ENCODE measurements at places on chromosomes 12 and 14. TPM values are rescaled to one million over a fixed set of nuclear protein-coding genes. Genes with fewer than 3 reads are reported as not detected.

DNA sequence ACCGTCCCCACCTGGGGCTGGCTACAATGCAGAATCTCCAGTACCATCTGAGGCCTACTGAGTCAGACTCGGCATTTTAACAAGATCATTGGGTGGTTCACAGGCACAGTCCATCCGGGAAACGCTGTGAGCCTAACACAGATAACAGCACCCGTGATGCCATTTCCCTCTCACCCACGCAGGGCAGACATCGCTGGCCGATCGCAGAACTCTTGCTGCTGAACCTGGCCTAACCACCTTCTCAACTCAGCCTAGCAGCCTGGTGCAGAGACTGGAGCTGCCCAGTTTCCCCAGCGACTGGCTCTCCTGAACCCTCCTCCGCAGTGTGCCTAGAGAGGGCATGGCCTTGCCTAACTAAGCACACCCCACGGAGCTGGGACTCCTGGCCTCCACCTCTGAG is 83.3 kb downstream of the NCOR2 start:
- DNase-seq, result no peak

DNA sequence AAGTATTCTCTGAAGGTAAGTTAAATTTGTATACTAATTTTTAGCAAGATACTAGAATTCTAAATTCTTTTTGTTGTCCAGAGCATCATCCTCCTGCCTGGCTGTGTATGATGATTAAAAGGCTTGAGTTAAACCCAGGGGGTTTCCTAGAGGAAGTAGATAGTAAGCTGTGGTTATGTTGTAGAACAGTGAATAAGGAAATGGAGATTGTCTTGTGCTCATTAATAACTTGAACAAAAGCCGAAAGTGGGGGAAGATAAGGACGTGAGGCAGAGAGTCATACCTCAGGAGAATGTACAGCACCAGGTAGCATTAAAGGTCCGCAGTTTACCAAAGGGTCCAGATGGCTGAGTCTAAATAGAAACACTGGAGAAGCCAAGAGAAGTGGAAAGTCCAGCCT is 42.0 kb downstream of the CKB start:
- DNase-seq, result no peak

GRCh38 chr12:26629864-26630263 is 203.1 kb downstream of the ITPR2 start:
- no peak for DNase-seq

DNA sequence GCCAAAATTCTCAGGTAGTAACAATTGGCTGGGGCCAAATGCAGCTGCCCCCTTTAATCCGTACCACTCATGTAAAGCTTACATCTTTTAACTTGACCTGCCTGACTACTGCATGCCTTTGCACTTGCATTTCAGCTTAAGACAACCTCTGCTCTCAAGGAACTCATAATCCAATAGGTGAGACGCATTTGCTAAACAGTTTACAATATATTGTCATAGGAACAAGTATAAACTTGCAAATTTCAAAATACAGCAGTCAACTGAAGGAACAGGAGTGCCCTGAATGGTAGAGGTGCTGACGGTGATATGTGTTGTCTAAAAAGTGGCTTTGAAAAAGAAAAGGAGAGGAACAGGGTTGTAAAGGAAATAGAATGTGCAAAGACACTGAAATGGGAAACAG is 3.6 kb upstream of the BRMS1L start:
- no peak for DNase-seq

DNA sequence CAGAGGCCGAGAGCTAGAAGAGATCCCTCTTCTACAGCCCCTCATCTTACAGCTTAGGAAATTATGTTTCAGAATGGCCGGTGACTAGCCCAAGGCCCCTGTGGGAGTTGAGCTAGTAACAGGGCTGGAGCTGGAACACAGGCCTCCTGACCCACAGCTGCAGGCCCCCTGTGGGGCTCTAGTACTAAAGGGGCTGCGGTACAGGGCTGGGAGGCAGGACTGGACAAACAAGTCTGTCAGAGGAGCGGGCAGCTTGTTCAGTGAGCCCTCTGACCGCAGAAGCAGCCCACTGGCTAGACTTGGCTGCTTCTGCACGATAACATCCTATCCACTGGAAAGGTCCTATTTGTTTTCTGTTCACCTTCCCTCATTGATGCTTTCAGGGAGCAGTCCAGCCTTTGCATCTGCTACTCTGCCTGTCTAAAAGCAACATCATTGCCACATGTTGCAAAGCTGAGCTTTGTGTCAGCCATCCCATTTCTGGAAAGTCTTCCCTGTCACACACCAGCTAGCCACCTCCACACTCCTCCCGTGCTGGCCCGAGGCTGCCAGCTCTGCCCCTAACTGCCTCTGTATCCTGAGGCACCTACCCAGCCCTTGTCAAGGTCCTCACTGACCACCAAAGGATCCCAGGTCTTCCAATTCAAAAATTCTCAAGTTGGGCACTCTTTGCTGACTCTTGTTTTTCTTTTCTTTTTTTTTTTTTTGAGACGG is 10.2 kb downstream of the PSMC1 start:
- DNase-seq, result no peak

DNA sequence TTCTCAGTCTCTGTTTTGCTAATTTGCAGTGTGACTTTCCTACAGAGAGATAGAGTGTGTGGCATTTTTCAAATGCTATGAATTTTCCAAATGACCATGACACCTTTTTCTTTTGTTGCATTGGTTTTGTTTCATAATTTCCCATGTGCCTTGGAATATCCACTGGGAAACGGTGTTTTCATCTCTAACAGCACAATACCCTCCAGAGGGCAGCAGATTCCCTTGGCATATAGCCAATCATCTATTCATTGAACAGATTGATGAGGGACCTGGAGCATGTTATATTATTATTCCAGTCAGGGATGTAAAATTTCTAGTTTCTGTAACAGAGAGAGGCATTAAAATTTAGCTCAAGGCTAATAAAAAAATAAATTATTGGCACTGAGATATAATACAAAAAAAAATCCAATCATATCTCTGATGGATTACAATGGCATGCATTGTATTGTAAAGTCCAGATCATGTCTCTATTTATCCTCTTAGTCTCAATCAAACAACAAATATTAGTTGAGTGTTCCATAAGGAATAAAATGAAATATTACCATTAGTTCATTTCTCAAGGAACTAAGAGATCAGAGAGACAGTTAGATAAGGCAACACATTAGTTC is 29.6 kb upstream of the NTN4 start:
- DNase-seq, result no peak

- no peak for DNase-seq
Measured at GRCh38 chr12:110829308-110829707, 17.5 kb upstream of the CCDC63 start.

DNA sequence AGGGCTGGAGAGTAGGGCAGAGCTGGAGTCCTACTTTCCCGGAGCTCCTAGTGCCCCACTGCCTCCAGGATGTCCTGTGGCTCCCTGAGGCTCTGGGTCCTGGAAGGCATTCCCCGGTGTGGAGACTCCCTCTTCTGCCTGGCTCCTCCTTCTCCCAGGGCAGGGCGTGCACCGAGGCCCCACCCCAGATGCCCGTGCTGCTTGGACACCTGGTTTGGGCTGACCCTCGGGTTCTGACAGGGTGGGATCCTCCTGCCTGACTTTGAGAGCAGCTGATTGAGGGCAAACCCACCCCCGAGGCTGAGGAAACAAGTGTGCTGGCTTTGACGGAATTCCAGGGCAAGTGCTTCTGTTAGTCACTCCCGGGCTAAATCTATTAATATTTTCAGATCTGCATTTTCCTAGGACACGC is 15.4 kb downstream of the TEAD4 start:
- DNase-seq, result no peak

DNA sequence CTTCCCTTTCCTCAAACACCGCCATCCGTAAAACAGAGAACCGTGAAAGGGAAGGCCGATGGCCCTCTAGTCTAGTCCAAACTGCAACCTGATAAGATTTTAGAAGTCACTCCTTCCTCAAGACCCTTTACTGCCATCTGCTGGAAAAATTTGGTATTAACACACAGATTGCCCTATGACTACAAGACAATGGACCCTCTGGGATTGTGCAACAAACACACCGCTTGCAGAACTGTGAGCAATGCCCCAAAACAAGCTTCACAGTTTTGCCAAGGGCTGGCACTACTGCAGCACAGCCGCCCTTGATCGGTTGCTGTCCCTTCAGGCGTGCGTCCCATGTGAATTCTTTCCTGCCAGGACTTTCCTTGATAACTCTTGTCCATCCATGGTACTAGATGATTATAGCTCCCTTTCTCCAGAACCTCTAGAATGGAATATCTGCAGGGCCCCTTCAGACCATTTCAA is 23.1 kb downstream of the LLPH start:
- DNase-seq, result peak; percentile 78

DNA sequence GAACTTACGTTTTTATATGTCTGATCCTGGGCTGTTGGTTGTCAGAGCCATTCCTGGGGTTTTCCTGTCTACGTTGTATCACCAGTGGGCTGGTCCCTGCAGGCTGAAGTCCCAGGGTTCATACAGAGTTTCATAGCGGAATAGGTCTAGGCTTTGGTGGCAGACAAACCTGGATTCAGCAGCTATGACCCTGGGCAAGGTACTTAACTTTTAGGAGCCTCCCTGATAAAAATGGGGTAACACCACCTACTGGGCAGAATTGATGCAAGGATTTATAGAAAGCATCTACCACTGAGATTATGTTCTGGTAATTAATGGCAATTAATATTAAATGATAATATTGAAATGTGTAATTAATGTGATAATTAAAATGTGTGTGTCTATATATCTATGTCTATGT is 141.2 kb downstream of the SYNE2 start:
- no peak for DNase-seq

- no peak for DNase-seq
Measured at GRCh38 chr12:27177706-27178105, 66.4 kb upstream of the STK38L start.

DNA sequence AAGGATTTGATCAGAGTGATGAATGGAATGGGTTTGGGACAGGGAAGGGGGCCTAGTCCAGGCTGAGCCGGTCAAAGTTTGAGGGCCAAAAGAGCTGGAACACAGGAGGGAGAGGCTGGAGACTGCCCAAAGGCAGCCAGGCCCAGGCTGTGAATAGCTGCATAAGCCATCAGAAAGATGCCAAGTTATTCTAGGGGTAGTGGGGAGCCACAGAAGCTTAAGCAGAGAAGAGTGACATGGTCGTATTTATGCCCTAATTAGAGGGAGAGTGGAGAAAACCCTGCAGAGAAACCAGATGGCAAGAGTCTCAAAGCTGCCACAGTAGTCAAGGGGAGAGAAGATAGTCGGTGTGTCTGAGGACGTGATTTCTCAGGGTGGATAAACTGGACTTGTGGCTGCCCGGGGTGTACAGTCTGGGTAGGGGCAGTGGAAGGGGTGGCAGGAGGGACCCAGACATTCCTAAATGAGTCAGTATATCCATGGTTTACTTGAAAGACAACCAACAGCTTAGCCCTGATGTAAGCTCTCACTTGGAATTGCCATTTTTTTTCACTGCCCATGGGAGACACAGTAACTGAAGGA is 99.2 kb downstream of the PRICKLE1 start:
- DNase-seq, result no peak

DNA sequence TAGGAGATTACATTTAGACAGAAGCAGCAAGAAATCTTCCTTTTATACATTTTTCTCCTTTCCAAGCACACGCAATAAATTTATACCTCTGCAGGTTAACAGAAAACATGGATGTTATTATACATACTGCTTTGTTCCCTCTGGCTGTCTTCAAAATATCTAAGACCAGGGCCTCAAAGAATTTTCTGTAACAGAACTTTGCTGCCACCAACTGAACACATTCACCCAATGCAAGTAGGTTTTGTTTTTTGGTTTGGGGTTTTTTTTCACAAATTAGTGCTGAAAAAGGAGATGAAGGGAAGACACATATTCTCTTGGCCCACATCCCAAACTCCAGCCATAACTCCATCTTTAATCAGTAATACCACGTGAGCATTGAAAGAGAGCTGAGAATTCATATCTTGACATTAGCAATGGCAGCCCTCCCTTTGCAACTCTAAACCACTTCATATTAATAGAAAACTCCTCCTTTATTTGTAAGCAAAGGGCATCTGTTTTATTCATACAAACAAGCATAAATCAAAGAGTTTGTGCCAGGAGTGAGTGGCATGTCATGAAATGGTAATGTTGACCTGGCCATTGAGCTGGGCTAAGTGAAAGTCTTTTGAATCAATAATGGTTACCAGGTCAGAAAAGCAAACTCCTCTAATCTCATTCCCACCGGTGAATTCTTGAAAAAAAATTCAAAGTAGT is 150.8 kb upstream of the FSCB start:
- no peak for DNase-seq

DNA sequence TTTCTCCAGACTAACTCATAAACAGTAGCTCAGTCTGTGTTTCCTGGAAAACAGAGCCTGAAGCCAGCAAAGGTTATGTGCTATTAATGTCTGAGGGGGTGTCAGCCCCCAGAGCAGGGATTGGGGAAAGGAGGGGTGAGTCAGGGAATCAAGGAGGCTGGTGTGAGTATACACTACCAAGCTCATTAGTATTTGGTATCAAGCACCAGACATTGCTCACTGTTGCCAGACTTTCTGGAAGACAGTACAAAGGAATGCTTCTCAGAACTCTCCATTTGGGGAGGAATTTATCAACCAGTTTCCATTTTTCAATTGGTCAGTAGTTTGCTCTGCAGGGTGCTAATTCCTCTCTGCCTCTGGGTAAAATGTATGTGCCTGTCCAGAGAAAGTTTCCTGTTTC is 443.4 kb downstream of the GLT1D1 start:
- no peak for DNase-seq

DNA sequence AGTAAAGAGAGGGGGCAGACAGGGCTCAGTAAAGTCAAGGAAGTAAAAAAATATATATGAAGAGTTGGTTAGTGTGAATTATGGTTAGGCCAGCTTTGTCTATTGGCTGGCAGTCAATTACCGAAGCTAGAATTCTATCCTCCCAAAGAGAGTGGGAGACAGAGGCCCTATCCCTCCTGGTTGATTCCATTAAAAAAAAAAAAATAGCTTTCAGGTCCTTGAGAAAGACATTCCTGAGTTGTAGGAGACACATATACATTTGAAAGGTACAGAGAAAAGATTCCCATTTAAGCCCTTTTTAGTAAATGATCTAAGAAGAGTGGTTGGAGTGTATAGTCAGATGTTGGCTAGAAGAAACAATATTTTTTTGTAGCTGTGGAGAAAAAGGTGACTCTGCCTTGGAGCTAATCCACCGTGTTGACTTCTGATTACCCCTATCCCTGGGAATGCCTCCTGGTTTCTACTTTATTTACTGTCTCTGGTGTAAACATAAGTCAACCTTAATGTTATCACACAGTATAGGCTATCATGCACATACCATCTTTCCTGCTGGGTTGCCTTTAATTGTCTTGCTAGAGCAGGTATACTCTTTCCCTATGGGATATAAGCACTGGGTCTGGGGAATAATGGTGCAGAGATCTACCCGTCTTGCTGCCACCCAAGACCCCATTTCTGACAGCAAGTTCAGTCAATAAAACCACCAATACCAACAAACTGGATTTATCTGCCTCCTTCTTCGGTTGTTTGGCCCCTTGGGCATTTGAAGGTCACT is 859.9 kb upstream of the ATXN7L3B start:
- DNase-seq, result no peak

Gene ABCC9
- total RNA-seq, result 15.9 TPM

Gene FAM186B
- total RNA-seq, result 0.21 TPM

Gene TIMELESS
- 2.9 TPM for total RNA-seq

Gene DIO2
- total RNA-seq, result 6.0 TPM

Gene MYF6
- total RNA-seq, result 0.19 TPM

Gene GMFB
- 18.4 TPM for total RNA-seq

Gene RARG
- 207 TPM for total RNA-seq

Gene CPNE6
- total RNA-seq, result 0.39 TPM

Gene CYP46A1
- total RNA-seq, result 0.55 TPM

Gene DIO3
- total RNA-seq, result 2.3 TPM

Data from lower leg skin (tissue), 4 donors.